PC-3 (cell line): ENCODE measurements at places on chromosomes 13 and 19. TPM values are rescaled to one million over a fixed set of nuclear protein-coding genes. Genes with fewer than 3 reads are reported as not detected.

Gene HRC
- not detected in 2 replicates for total RNA-seq

Gene OR7D2
- 0.07 TPM in 1 of 2 replicates, not detected in the other for total RNA-seq

DNA sequence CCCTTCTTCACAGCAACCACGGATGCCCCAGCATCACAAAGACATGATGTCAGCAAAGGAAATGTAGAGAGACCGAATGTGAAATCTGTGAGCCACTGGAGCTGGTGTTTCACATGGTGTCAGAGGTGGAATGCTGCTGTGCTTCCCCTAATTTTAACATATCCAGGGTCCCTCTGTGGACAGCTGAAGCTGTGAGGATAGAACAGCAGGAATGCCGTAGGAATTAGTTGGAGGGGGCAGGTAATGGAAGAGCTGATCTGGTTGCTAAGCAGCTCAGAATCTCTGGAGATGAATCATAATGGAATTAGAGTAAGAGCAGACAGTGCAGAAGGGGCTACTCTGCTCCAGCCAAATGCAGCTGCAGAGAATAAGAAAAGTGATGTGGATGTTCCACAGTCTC is 68.9 kb upstream of the ZNF835 start:
- H3K27me3 ChIP-seq: 0 out of 2 replicates have a peak, but pooled peaks cover 5% of the 10 kb centered on the region
- H3K4me1 ChIP-seq: no peaks in the 10 kb centered on the region
- H3K36me3 ChIP-seq: no peaks in the 10 kb centered on the region

DNA sequence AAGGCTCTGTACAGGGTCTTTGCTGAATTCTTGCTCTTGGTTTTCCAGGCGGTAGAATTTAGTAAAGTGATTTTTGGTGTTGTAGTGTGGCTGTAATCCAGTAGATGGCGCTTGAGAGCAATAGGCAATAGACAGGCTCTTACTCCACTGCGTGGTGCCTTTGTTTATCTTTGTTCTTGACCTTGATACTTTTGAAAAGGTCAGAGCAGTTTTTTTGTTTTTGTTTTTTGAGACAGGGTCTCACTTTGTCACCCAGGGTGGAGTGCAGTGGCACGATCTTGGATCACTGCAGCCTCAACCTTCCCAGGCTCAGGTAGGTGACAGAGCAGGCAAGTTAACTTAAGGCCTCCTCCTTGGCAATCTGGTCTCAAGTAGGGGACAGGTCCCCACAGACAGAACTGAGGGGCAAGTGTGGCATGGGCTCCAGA is 12.2 kb upstream of the LILRA5 start:
- no peaks in the 10 kb centered on the region for H3K4me1 ChIP-seq
- DNase-seq: peak; percentile 71
- no peak overlapping the region for H3K27ac ChIP-seq
- H3K27me3 ChIP-seq: peaks cover 21% of the 10 kb centered on the region

DNA sequence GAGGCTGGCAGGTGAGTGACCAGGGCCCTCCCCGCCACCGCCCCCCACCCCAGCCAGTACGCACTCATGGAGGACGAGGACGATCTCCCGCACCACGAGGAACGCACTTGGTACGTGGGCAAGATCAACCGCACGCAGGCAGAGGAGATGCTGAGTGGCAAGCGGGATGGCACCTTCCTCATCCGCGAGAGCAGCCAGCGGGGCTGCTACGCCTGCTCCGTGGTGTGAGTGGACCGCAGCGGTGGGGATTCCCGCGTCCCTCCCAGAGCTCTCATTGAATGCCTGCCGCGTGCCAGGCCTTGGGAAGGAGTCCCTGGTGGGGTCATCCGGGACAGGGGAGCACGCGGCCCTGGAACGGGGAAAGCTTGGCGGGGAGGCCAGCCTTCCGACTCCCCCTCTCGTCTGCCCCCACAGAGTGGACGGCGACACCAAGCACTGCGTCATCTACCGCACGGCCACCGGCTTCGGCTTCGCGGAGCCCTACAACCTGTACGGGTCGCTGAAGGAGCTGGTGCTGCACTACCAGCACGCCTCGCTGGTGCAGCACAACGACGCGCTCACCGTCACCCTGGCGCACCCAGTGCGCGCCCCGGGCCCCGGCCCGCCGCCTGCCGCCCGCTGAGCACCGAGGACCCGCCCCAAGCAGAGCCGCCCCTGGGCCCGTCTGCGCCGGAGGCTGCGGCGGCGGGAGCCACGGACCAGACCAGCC is 4.8 kb upstream of the IFI30 start:
- DNase-seq: no peak
- no peaks in the 10 kb centered on the region for H3K4me1 ChIP-seq
- no peak overlapping the region for H3K27ac ChIP-seq
- H3K27me3 ChIP-seq: no peaks in the 10 kb centered on the region
- peaks cover 2% of the 10 kb centered on the region; the same call in 1 of the 2 replicates for H3K36me3 ChIP-seq

DNA sequence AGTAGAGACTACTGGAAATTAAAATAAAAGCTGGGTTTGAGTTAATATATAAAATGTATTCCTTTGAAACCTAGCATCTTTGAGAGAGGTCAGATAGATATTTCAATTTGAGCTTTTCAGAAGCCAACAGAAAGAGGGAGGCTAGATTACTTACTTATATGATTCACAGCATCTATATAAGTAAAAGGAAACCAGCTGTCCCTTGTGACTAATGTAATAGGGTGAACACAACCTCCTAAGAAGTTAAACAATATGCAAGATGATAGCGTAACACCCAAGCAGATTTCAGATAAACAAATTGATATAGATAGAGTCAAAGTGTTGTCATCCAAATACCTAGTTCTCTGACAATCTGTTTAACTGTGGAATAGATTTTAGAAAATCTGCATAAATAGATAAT is 393.5 kb upstream of the GPC6 start:
- no peak overlapping the region for H3K4me3 ChIP-seq
- no peaks in the 10 kb centered on the region for H3K4me1 ChIP-seq
- peak; percentile 10 for DNase-seq
- no peaks in the 10 kb centered on the region for H3K36me3 ChIP-seq
- no peak overlapping the region for H3K27ac ChIP-seq

GRCh38 chr13:60090574-60090973 is 73.2 kb downstream of the DIAPH3 start:
- no peaks in the 10 kb centered on the region for H3K27me3 ChIP-seq
- H3K36me3 ChIP-seq: no peaks in the 10 kb centered on the region

GRCh38 chr13:43760257-43760656 is 26.5 kb downstream of the ENOX1 start:
- no peaks in the 10 kb centered on the region for H3K36me3 ChIP-seq
- no peak overlapping the region for H3K27ac ChIP-seq
- DNase-seq: no peak
- no peak overlapping the region for H3K4me3 ChIP-seq

GRCh38 chr19:55076321-55076720 is 652 bp downstream of the EPS8L1 start:
- no peaks in the 10 kb centered on the region for H3K36me3 ChIP-seq
- 0 out of 2 replicates have a peak overlapping the region, but pooled peaks have one; percentile 44 for H3K27ac ChIP-seq
- no peak for DNase-seq
- peak overlapping the region; percentile 68 for H3K4me3 ChIP-seq
- no peaks in the 10 kb centered on the region for H3K27me3 ChIP-seq
- H3K4me1 ChIP-seq: peaks cover 26% of the 10 kb centered on the region

GRCh38 chr13:52984881-52985363 is 43.7 kb upstream of the OLFM4 start:
- H3K27ac ChIP-seq: no peak overlapping the region
- no peaks in the 10 kb centered on the region for H3K27me3 ChIP-seq
- H3K4me1 ChIP-seq: no peaks in the 10 kb centered on the region
- no peak overlapping the region for H3K4me3 ChIP-seq
